ENCODE measurements at places on chromosomes 5 and 9.

DNA sequence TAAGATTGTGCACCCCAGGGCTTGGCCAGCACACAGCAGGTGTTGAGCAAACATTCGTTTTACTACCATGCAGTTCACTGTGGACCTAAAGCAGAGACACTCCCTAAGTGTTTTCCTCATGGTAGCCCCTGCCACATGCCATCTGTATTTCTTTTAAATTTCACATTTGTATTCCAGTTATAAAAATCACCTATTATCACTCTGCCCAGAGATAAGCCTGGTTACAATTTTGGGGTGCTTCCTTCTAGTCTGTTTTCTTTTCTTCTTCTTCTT is 10.9 kb upstream of the FIBCD1 start:
- no peak for DNase-seq

- DNase-seq = no peak
These were observed 19.0 kb downstream of the DAB2IP start for GRCh38 chr9:121670431-121670830.

- no peak for DNase-seq
These were observed 60.3 kb downstream of the SNX30 start for GRCh38 chr9:112810696-112811490.

DNA sequence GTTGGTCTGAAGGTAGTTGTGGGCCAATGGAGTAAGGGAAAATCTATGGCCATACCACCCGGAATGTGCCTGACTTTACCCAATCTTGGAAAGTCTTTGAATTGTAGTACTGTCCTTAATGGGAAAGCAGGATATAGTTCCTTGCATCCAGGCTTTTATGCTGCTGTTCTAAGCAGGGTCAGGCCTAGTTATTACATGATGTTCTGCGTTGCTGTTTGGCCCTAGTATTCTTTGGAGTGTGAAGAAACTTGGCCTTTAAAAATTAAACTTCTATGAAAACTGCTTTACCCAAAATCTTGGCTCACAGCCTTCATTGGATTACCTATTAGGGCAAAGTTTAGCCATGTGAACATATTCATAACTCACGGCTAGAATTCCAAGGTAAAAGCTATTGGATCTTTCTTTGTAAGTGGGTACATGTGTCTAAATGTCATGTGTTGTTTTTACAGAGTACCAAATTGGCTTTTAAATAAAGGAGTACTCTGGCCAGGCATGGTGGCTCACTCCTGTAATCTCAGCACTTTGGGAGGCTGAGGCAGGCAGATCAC is 211.1 kb downstream of the DTWD2 start:
- DNase-seq = no peak

DNA sequence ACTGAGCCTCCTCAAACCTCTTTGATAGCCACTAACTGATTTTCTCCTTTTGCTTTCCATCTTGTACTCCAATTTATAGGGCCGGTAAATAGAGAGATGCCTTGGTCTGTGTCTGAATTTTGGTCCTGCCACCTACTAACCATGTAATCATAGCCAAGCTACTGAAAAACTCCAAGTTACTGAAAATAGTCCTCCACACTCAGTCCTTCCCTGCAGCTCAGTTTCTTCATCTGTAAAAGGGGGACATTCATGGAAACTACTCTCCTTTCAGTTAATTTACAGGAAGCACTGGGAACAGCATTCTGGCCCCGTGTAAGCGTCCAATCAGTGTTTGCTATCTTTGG is 30.0 kb upstream of the TGFBR1 start:
- no peak for DNase-seq

DNA sequence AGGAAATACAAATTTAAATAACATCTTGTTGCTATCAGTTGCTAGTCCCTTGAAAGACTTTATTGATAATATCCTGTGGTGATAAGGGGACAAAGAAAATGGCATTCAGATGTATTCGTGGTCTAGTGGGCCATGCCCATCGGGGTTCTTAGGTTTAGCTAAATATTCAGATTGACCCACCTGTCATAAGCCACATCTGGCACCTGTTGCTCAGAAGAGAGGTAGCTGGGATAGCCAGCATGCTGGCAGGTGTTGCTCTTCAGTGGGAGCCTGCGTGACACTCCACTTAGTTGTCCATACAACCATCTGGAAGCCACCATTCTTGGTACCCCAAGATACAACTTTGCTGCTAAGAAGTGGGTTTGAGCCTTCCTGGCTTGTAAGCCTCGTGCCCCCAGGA is 36.7 kb downstream of the F2RL2 start:
- DNase-seq = no peak

GRCh38 chr5:17150531-17150930 is 66.9 kb upstream of the BASP1 start:
- no peak for DNase-seq

DNA sequence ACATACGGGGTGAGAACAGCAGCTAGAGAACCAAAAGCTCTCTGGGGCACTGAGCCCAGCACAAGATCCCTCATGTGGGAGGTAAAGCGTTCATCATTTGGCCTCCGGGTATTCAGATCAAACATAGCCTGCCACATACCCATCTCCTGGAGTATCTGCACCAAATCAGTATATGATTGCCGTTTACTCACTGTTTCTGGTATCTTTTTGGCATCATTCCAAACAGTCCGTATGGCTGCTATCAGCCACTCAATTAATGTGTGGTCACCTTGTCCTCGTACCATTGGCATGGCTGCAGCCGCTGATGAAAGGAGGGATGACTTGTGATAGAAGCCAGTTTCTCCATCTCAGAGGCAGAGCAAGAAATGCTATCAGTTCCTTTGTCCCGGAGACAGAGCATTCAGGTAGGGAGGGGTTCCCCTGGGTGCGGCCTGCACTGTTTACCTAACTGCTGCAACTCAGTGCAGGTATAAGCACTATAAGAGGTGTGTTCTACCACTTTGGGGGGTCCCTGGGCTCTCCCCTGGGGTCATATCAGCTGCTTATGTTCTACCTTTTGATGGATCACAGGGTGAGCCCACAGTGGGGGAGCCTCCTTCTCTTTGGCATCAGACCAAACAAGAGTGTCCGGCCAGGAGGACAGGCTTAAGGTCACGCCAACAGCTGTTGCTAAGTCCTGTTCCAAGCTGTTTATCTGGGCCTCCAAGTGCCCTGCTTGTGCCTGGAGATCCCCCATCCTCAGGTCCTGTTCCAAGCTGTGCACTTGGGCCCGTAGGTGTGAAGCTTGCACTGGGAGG is 9.4 kb downstream of the DMAC1 start:
- no peak for DNase-seq

DNA sequence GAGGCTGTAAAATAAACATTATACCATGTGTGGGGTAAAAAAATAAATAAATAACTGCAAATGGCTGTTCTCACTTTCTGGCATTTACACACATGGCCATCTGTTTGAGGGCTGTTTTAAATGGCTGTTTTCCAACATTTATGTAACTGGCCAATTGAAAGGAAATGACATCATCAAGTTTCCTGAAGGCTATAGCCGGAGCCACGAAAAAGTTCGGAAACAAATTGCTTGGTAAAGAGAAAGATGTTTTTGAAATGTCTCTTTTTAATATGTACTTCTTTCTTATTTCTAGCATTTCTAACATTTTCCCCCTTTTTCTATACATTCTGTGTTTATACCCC is 95.4 kb upstream of the DAB2 start:
- DNase-seq = no peak

DNA sequence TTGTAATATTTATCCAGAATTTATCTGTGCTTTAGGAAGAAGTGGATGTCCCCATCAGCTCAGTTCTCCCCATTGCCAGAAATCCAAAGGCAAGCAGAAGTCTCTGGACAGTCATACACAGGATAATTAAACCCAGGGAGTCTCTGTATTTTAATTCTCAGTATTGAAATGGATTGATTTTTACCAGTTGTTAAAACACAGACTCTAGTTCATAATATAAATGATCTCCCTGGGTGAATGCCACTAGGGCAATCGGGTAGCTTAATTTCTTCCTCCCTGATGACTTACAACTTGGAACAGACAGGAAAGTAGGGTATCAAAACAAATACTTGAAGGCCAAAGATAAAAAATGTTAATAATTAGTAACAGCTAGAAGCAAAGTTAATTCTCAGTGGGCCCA is 66.5 kb upstream of the DAP start:
- DNase-seq = no peak

DNA sequence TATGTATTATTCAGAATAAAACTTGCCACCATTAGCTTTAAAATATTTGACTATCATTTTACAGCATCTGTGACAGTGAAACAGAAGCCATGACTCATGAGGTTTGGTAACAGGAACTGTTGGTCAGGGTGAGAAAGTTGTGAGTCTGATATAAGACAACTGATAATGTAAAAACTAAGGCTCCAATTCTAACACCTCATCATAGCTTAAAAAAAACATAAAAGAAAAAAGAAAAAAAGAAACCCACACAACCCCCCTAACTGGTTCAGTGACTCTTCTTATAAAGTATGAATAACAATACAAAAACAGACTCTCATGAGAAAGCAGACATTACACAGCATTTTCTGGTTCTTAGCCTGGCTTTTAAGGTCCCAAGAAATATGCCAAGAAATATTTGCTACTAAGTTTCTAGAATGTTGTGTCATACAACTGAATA is 85.8 kb downstream of the MRPS27 start:
- no peak for DNase-seq

DNA sequence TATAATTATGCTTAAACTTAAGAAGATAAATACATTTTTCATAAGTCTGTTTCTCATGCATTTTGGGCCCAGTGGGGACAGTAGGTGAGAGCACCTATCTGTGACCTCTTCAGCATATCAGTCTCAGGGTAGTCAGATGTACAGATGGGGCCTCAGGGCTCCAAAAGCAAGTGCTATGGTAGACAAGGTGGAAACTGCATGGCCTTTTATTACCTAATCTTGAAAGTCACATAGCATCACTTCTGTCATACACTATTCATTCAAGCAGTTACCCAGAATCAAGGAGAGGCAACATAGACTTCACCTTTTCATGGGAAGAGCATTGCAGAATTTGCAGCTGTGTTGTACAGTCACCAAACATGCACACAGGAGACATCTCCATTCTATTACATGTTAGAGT is 94.8 kb downstream of the SV2C start:
- DNase-seq = no peak

- no peak for DNase-seq
These were observed 124.6 kb upstream of the SARDH start for GRCh38 chr9:133862585-133863256.

DNA sequence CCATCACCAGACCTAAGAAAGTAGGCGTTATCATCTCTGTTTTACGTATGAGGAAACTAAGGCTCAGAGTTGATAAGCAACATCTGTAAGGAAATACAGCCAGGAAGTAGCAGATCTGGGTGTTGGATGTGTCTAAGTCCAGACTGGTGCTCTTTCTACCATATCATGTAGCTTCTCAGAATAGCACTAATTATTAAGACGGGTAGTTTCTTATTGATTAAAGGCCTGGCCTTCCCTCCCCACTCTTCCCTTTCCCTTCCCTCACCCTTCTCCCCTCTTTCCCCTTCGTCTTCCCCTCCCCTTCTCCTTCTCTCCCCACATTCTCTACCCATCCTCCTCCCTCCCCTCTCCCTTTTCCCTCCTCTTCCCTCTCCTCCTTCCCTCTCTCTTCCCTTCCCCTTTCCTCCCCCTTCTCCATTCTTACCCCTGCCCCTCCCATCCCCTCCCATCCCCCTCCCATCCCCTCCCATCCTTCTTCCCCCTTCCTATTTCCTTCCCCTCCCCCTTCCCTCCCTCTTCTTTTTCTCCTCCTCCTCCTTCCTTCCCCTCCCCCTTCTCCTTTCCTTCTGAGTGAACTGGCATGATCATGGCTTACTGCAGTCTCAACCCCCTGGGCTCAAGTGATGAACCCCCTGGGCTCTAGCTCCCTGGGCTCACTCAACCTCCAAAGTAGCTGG is 79.4 kb downstream of the SNX24 start:
- DNase-seq = no peak

DNA sequence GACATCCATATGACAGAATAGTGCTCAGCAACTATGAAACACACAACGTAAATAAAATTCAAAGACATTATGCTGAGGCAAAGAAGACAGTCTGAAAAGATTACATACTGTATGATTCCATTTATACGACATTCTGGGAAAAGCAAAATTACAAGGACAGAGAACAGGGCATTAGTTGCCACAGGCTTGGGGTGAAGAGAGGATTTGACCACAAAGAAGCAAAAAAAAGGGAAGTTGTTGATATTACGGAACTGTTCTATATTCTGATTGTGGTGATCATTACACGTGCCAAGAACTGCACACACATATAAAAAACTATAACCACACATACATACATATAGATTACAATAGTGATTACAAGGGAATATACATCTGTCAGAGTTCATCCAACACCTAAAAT is 24.1 kb downstream of the CDK5RAP2 start:
- DNase-seq = no peak

DNA sequence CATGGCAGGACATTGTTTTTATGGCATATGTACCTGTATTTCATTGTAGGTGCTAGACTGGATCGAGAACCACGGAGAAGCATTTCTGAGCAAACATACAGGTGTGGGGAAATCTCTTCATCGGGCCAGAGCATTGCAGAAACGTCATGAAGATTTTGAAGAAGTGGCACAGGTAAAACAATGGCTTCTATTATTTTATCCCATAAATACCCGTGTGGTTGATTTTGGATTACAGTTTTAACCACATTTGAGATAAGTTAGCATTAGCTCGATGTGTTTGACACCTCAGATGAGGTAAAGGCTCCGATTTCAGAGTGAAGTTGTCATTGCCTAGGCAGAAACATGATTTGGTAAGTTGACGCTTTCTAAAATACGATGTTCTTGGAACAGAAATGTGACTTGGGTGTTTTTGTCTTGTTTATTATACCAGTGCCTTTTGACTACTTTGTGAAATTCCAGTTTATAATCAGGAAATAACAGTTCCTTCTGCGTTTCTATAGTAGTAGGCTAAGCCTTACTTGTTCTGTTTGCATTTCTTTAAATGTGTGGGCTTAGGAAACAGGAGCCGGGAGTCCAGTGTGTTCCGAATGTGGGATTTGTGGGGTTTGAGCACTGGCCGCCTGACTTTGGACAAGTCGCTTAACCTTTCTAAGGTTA is 187.7 kb downstream of the TRIO start:
- DNase-seq = no peak

DNA sequence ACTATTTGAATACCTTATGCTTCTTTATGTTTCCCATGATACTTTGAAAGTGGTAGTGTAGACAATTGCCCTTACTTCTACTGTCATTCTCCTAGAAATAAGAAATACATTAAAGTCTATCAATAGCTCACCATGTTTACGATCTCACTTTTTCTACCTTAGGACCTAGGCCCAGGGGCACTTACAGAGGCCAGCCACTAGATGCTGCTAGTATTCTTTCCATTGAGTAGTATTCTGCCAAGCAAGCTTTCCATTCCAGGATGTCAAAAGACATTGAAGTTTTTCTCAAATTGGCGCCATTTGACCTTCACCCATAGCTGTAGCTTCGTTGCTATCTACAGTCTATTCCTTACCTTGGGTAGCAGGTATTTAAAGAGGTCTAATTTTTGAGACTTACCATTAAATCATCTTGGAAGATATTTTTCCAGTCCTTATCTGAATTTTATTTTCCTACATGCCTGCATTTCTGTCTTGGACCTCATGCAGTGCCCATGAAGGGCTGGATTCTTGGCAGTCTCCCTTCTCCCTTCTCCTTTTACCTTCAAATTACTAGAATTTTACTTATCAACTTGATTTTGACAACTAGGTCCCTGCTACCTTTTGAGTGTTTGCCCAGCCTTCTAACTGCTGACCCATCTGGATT is 246.0 kb upstream of the NUDT12 start:
- no peak for DNase-seq
